ENCODE measurements at places on chromosomes 11 and 22. TPM values are rescaled to one million over a fixed set of nuclear protein-coding genes. Genes with fewer than 3 reads are reported as not detected.

CNTN5 gene
- total RNA-seq = not detected

RAB38 gene
- 0.34 TPM for total RNA-seq

TYR gene
- total RNA-seq = not detected

CCDC134 gene
- total RNA-seq = 6.3 TPM

MAPK8IP2 gene
- 0.34 TPM for total RNA-seq

OPCML gene
- total RNA-seq = not detected

KCNJ5 gene
- 0.14 TPM for total RNA-seq
